ENCODE measurements at places on chromosomes 5 and 9. TPM values are rescaled to one million over a fixed set of nuclear protein-coding genes. Genes with fewer than 3 reads are reported as not detected.

PRELID2 gene
- not detected for total RNA-seq

ATG12 gene
- total RNA-seq = 62.5 TPM

MTX3 gene
- 28.8 TPM for total RNA-seq

DNA sequence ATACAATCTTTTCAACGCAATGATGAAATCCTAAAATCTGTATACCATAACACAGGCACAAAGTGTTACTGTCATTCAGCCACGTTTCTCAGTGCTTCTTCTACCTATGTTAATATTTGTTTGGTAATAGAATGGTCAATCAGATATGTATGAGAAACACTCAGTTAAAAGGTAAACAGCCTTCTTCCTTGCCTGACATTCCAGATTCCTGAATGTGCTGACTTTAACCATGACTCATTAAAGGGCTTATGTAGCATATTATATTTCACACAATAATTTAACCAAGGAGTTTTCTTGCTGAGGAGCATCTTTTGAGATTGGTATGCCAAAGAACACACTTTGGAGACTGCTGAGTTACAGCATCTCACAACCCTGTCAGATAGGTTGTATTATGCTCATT is 187.6 kb downstream of the CETN3 start:
- DNase-seq = peak; percentile 9

GRCh38 chr5:50958852-50959457 is 292.5 kb downstream of the PARP8 start:
- peak; percentile 59 for DNase-seq

GRCh38 chr5:170498811-170499351 is 4.9 kb upstream of the KCNIP1 start:
- DNase-seq = no peak

GRCh38 chr9:34570809-34571480 is 18.6 kb downstream of the CNTFR start:
- peak; percentile 22 for DNase-seq

DNA sequence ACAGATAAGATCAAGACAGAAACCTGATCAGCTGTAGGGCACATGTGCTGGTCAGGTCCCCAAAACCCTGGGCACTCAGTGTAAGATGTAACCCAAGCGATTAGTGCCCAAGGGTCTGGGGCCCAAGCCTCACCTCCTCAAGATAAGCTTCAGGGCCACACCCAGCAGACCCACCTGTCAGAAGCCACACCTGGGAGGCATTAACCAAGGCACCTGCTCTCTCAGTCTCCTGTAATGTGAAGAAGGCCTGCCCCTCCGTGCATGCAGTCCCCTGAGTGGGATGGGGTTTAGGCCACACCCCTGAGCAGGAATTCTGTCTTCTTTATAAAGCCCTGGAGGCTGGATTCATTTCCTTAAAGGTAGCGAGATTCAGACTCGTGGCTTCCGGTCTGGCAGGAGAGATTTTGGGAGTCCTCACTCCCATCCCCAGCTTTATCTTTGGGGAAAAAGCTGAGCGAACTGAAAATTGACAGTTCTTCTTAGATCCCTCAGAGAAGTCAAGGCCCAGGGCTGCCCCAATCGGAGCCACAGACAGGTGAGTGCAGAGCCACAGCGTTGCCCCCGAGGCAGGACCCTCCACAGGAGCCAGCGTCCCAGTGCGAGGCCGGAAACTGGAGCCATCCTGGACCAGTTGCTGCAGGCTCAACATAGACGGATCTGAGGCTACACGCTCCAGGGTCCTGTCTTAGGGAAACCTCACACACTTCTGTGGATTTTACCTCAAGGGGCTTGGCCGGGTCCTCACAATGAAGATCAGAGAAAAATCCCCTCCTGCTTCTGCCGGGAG is 357.6 kb upstream of the IRX4 start:
- DNase-seq = no peak

GRCh38 chr5:149301744-149302380 is 30.2 kb downstream of the AFAP1L1 start:
- no peak for DNase-seq

GRCh38 chr5:139446956-139447779 is 7.8 kb upstream of the DNAJC18 start:
- DNase-seq = no peak

- no peak for DNase-seq
These were observed 69.7 kb downstream of the MACROH2A1 start for GRCh38 chr5:135329066-135329912.

GRCh38 chr5:135743705-135744411 is 90.6 kb upstream of the SLC25A48 start:
- DNase-seq = no peak

DNA sequence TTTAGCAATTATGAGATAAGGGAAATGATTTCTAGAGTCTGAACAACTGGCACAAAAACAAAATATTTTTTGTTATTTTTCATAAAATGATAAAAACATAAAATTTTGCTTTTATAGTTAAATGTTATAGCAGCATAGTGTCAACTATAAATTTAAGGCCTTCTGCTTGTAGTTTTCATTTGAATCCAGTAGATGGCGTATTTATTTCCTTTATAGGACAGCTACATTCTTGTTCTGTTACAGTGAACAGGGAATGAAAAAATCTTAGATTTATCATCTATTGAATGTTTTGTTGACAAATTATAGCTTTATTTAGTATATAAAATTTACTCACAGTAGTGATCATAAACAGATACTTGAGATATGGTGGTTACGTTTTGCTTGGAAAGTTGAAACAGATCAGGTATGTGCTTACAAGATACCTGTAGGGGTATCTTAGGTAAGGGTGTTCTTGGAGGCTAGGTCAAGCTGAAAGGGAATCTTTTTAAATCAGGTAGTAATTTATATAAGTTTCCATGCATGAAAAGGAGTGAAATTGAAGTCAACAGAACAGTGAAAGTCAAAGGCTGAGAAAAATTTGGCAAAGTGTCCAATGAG is 239.3 kb upstream of the GRIN3A start:
- DNase-seq = peak; percentile 63

All from SJCRH30 (cell line).